Fibroblast of skin of right biceps (primary cell): ENCODE measurements at places on chromosomes 12 and 14.

DNA sequence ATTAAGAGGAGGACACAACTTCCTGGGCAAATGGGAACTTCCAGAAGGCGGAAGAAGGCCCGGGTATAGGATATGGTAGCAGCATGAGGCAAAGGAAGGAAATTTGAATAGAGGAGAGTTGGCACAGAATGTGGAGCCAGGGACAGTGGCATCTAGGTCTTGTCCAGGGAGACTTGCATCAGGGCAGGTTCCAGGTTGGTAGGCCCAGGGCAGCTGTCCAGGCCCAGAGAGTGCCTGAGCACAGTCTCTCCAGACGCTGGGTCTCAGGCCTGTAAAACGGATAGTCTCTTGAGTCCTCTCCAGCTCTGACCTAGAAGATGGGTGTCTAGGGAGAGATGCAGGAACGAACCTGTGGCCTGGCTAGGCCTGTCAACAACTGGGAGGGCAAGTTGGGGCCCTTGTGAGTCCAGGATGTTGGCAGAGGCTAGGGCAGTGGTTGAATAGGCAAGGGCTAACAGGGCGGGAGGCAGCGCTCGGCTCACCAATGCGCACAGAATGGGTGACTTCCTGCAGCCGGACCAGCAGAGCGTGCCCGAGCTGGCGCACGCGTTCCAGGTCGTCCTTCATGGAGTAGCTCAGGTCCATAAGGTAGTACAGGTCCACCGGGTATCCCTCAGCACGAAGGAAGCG lies 9.9 kb downstream of the ITGB7 start:
- no peak for DNase-seq

- DNase-seq = no peak
These were observed 143.4 kb downstream of the CHST11 start for GRCh38 chr12:104600036-104600712.

- DNase-seq = no peak
These were observed 12.4 kb downstream of the CABP1 start for GRCh38 chr12:120652656-120653435.

DNA sequence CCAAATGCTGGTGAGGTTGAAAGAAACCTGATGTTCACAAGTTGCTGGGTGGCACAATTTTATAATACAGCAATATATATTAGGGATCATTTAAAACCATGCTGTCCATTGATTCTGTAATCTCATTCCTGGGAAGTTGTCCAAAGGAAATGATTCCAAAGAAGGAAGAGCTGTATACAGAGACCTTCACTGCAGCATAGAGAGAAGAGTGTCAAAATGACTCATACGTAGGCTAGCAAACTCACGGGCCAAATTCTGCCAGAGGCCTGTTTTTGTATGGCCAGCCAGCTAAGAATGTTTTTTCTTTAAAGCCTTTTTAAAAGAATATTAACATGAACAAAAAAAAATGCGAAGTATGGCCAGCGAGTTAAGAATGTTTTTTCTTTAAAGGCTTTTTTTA lies 69.2 kb upstream of the MED13L start:
- peak; percentile 93 for DNase-seq

DNA sequence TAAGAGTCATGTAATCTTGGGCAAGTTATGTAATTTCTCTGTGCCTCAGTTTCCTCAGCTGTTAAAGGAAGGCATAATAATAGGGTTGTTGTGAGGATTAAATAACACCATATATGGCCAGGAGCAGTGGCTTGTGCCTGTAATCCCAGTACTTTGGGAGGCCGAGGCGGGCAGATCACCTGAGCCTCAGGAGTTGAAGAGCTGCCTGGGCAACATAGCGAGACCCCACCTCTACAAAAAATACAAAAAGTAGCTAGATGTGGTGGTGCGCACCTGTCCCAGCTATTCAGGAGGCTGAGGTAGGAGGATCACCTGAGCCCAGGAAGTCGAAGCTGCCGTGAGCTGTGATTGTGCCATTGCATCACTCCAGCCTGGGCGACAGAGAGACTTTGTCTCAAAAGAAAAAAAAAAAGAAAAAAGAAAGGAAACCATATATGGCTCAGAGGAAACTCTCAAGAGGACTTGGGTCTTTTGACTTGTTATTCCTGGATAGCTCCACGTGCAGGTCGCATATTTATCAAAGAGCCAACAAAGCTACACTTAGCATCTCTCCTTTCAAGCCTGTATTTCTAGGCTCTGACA lies 6.9 kb downstream of the GPRC5A start:
- no peak for DNase-seq

DNA sequence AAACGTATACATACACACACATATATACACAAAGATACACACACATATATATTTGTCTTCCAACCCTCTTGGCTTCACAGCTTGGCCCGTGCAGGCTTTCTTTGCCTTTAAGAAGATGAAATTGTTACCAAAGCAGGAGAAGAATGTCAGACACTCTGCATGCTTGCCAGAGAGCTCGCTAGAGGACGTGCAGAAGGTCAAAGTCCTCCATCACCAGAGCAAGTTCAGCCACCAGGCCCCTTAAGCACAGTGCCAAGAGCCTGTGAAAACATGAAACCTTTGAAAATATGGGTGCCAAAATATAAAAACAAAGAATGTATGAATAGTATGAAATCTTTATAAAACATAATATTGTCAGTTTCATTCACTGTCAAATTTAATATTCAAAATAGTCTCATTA lies 14.9 kb upstream of the MCRS1 start:
- no peak for DNase-seq

DNA sequence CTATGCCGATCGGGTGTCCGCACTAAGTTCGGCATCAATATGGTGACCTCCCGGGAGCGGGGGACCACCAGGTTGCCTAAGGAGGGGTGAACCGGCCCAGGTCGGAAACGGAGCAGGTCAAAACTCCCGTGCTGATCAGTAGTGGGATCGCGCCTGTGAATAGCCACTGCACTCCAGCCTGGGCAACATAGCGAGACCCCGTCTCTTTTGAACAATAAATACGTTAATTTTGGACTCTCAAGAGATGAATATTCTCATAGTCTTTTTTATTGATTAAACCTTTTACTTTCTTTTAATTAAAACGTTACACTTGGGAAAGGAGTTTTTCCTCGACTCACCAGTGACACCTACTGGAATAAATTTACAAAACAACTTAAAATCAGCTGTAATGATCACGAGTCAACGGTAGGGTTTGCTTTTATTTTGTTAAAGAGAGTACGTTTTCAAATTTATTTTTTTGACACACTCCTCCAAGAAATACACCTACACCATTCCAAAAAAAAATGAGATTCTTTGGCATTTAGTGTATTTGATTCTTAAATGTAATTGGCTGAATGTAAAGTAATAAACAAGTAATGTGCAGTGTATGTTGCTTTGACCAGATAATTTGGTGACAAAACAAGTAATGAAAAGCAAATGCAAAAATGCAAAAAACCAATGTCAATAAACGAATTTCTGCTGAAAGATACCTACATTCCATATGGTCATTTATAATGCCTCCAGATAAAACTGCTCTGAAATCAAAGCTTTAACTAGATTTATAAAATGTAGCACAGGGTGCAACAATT lies 687 bp upstream of the RPS29 start:
- DNase-seq = peak; percentile 84
